ENCODE measurements at places on chromosomes 6 and 20.

GRCh38 chr6:168632694-168633093 lies 191.7 kb downstream of the SMOC2 start:
- DNase-seq, result no peak

DNA sequence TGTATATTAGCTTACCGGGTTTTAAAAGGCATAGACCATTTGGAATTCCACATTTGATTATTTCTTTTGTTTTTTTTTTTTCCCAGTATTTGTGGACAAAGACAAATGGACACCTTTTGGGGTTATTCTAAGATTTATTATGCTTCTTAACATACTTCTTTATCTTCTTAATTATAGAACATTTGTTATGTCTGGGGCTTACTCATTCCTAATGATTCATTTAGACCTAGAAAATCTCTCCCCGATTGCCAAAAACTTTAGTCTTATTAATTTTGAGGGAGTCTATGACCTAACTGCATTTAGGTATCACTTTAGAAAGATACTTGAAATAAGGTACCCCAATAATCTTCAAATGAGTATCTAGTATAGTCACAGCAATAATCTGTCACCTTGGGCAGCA lies 170.7 kb upstream of the PREP start:
- no peak for DNase-seq

- DNase-seq, result no peak
These were observed 14.8 kb downstream of the PGK2 start for GRCh38 chr6:49772285-49772684.

DNA sequence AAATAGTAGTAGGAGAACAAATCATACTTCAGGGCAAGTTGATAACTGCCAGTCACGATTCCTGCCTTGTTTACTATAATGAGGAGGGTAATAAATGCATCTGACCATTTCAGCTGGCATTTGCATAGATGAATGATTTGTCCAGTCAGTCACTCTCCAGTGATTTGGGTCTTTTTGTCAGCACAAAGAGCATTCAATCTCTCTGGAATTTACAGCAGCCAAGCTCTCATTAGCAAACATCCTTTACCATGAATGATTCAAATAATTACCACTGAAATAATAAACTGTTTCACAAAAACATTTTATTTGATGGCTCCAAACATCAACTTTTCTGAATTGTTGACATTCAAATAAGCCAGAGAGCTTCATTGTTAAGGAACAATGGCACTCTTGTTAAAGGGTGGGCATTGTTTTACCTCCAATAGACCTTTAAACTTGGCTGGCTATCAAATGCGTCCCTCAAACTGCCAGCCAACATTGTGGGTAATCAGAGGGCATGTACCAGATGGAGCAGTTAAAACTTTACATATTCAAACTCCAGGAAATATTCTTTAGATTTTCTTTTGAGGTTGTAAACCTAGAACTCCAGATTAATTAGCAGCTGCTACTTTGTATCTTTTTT lies 30.0 kb upstream of the FBXL4 start:
- peak; percentile 9 for DNase-seq

DNA sequence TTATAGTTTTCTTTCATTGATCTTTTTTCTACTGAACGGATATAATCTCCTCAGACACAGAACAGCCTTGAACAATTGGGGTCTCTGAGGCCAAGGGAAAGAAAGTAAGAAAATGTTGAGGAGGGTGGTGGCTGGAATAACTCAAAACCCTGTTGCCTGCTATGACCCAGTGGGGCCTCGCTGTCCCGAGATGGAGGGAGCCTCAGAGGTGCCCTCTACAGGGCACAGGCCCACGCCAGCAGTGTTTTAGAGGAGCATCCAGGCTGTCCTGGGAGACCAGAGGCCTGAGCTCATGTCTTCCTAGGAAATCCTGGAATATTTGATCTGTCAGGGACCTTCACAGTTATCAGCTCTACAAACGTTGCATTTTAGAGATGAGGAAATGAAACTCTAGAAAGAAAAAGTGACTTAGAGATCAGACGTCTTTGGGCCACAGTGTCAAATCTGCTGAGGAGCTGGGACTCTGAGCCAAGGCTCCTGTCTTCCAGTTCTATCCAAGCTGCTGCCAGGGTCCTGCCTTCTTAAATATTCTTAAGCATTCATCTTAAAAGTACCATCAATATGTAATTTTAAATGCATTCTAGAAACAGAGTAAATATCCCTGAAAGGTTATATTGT lies 26.3 kb downstream of the ALDH5A1 start:
- no peak for DNase-seq

GRCh38 chr6:129637340-129638054 lies 72.5 kb downstream of the ARHGAP18 start:
- DNase-seq, result no peak

GRCh38 chr6:46651006-46651405 lies 1.6 kb downstream of the CYP39A1 start:
- DNase-seq, result no peak

- no peak for DNase-seq
These were observed 178.4 kb upstream of the ARID1B start for GRCh38 chr6:156598855-156599180.

GRCh38 chr6:136662347-136663237 lies 112.4 kb upstream of the MAP7 start:
- no peak for DNase-seq

DNA sequence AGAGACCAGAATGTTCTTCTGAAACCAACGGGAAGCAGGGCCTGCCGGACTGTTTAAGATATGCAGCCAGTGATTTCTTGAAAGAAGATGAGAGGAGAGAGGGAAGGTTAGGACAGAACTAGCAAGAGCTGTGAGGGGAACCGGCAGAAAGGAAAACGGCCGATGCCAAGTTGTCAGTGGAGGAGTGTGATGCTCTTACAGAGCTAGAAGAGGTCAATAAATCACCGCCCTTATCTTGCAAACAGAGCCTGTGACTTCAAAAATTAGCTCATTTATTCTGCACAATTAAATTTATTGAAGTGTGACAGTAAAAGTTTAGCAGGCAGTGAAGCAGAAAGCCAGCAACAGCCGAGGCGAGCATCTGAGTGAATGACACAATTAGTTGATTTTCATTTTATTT lies 509.5 kb upstream of the ID4 start:
- DNase-seq, result no peak

- no peak for DNase-seq
These were observed 106.1 kb upstream of the AKIRIN2 start for GRCh38 chr6:87808005-87808757.

- no peak for DNase-seq
These were observed 33.4 kb downstream of the SNAI1 start for GRCh38 chr20:50015993-50016770.

DNA sequence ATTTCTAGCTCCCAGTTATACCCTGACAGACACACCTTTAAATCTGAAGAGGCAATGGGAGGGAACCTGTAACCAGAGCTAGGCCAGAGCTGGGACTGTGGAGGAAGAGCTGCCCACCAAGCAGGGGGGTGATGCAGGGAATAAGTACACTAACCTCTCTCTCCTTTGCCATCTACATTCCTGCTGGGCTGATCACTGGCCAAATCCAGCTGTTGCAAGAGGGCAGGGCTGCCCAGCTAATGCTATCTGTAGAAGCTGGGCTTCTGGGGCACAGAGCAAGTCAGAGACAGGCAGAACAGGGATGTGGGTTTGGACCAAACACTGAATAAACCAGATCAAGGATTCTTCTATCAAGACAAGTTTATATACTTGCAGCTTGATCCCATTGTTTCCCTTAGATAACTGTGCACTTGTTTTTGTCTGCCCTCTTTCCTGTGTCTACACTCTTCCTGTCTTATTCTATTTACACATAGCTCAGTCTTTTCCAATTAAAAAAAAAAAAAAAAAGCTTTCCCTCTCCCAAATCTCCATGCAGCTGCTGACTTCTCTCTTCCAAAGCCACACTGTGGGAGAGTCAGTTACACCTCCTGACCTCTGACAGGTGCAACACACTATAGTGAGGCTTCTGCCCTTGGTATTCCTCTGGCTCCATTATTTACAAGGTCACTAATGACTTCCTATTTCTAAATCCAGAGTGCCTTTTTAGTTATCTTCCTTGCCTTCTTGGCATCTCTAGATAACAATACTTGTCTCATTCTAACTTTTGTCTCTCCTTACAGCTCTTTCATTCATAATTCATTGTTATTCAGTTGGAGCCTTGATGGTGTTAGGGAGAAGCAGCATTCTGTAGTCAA lies 43.7 kb downstream of the TRIM38 start:
- DNase-seq, result peak; percentile 42

DNA sequence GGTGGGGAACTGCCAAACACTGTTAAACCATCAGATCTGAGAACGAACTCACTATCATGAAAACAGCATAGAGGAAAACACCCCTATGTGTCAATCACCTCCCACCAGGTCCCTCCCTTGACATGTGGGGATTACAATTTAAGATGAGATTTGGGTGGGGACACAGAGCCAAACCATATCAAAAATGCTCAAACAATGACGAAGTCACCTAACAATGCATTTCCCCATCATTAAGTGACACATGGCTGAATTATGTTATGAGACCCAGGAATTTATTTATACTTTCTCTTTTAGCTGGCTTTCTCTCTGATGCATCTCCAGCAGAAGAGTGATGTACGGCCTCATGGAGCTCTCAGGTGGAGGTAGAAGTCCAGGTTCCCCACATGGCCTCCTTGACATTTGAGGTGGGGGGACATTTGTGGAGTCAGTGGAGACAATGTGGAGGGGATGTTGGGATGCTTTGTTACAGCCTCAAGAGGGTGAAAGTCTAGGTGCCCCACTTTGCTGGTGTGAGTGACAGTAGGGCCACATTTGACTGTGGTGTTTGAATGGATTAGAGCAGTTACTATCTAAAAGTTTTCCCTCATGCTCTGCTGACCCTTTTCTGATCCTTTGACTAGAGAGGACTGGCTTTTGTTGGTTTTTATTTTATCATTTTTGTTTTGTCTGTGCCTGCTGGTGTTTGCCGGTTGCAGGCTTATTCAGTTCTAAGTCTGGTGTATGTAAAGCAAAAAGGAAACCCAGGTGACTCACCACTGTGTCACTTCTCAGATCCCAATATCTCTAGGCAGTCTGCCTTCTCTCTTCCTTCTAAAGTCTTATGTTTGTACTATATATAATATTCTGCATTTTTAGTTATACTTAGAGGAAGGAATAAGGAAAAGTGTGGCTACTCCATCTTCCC lies 18.5 kb upstream of the DCBLD1 start:
- DNase-seq, result no peak

All from NCI-H2029 (cell line).